Foreskin fibroblast (primary cell): ENCODE measurements at places on chromosomes 13 and 19.
A peak's percentile ranks its signal among the peaks of the same experiment; 100 is the strongest.

DNA sequence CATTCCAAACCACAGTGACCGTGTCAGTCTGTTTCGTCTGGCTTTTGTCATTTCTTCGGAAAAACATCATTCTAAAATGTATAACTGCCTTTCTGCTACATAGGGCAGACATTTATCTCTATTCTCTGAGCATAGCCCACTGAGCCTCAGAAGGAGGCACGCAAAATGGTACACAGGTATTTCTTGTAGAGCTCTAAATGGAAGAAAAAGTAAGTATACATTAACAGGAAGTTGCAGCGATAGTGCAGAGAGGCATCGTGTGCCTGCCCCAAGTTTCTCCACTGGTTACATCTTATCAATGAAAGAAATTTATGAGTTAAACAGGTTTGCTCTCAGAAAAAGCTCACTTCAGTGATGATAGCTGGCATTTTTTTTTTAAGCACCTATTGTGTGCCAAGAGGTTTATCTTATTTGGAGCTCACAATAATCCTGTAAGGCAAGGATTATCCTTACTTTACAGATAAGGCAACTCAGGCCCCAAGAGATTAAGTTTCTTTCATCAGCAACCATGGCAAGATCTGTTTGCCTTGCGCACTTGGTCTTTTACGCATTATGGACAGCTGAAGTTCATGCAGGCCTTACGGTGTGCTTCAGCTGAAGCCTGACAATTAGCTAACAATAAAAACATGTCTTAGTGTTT, 1.2 kb upstream of the RCBTB2 start:
- no peak for DNase-seq

GRCh38 chr13:59776924-59777690, 386.6 kb downstream of the DIAPH3 start:
- peak; percentile 88 for DNase-seq

GRCh38 chr19:38664503-38665211, 17.2 kb downstream of the ACTN4 start:
- no peak for DNase-seq

DNA sequence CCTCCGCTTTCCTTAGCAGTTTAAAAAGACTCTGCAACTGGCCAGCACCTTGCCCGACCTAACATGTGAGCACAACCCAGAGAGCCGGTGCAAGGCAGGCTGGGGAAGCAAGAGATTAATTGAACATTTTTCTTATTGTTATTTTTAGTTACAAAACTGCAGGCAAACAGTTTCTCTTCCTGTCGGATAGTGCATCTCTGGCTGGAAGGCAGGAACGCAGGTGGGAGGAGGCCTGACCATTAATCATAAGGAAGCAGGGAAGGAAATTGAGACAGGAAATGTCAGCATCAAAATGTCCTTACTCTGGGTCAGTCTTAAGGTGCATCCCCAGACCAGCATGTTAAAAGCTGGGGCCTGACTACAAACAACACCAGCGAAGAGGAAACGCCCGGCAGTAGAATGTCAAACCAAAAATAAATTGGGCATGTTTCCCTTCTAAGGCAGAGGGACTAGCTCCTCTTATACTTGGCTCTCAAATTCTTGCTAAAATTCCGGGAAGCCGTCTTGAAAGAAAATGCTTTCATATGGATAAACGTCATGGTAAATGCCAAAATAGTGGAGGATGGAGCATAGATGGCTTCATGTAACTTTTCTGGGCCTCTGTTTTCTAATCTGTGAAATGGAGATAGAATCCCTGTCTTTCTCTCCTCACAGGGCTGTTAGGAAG, 226.8 kb downstream of the RAP2A start:
- DNase-seq = no peak

DNA sequence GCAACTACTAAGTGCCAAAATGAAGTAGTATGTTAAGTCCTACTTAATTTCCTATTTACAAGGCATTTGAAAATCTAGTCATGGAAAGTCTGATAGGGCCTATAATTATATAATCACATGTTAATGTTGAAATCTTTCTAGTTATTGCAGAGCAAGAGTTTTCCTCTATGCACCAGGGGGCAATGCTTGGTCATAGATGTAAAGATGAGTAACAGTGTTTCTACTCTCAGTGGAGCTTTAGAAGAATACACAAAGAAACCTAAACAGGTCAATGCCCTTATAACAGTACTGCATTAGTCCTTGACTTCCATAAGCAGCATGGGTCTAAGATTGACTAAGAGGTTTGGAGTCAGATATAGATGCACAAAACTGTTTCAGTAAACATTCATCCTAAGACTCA, 218.7 kb downstream of the KCTD12 start:
- peak; percentile 82 for DNase-seq

DNA sequence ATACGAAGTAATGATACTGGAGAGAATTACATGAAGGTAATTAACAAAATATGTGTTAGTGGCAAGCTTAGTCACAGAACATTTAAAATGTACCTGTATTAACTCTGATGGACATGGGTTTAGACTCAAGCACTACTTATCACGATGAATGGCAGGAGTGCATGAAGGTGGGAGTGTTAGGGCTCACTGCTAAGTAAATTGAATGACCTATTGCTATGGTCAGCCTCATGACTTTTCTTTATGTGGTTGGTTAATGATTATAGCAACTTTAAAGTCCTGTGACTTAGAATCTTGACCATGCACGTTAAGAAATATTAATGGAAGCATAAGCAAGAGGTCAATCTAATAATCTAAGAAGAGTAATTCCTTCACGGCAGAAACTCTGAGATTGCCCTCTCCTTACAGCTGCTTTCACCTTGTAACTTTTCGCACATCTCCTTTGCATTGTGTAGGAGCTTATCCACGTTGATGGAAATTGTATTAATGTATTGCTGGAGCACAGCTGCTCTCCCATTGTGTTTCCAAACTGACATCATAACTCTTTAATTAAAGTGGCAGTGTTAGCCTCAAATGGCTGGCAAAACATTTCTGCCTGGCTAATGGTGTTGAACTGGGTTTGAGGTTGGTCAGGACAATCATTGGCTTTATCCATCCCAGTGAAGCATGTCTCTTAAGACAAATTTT, 114.5 kb downstream of the RXFP2 start:
- no peak for DNase-seq

- no peak for DNase-seq
Observed at GRCh38 chr19:6875218-6875617, 12.2 kb upstream of the ADGRE1 start.

DNA sequence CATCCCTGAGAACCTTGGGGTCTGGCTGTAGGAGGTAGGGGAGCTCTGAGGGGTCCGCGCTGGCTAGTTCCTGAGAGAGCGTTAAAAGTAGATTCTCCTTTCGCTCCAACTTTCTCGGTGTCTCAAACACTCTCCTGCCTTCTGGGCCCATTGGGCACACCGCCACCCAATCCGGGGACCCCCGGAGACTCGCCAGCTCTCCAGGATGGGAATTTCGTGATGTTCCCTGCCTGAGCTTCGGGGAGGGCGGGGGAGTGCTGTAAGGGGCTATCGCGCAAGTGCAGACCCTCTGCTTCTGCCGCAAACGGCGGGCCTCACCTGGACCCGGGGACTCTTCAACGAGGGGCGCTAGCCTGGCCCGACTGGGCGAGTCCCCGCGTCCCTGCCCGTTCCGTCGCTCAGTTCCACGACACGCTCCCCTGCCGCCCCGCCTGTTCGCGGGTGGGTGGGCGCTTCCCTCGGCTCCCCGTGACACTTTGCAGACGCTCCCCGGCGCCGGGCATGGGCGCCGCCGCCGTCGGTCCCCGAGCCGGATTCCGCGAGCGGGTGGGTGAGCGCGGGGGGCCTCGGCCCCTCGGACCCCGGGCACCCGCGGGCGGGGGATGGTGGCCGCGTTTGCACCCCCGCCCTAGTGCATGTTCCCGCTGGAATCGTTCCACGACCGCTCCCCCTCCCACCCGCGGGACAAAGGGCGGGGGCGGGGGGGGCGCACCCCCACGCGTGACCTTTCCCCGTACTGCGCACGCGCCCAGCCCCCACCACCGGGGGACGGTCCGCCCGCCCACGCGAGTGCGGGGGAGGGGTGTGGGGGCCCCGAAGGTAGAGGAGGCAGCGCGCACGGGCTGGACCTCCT, at the start of gene CCDC106:
CCDC106 (plus strand) TSS at position 481 of the 853 bp plus-strand sequence. CDS start 835 bp downstream, outside the sequence.
- peak; percentile 89 for DNase-seq

GRCh38 chr13:107715496-107715895, 499.8 kb downstream of the LIG4 start:
- DNase-seq = no peak

GRCh38 chr13:45811891-45812694, 39.5 kb downstream of the SIAH3 start:
- no peak for DNase-seq

DNA sequence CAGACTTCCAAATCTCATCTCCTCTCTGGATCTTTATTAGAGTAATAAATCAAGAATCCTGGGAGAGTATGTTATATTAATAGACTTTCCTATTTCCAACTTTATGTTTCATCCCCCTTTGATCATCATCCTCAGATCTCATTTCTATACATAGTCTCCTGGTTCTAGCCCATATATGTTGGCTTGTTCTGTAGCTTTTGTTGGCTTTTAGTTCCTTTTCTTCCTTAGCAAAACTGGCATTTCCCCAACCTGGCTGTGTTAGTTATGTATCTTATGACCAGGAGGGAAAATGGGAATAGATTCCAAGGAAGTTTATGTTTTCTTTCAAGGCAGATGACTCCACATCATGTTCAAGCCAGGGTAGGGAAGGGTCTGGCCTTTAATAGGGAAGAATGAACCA, 2464.5 kb downstream of the PCDH9 start:
- DNase-seq = no peak

DNA sequence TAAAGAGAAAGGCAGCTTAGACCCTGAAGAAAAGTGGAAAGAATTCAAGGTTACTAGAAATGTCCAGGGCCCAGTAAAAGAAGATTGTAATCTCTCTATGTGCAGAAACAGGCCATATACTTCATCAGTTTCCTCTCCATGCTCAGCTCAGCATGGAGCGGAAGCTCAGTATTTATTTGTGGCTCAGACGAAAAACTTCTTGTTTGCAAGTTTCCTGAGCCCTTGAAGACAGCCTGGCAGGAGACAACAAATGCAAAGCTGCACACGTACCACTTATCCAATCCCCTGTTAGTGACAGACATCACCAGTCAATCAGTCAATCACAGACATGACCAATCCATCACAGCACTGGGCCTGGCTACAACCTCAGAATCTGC, 8.1 kb upstream of the KLF2 start:
- DNase-seq = no peak

GRCh38 chr13:79571147-79571546, 90.2 kb downstream of the NDFIP2 start:
- DNase-seq = no peak

DNA sequence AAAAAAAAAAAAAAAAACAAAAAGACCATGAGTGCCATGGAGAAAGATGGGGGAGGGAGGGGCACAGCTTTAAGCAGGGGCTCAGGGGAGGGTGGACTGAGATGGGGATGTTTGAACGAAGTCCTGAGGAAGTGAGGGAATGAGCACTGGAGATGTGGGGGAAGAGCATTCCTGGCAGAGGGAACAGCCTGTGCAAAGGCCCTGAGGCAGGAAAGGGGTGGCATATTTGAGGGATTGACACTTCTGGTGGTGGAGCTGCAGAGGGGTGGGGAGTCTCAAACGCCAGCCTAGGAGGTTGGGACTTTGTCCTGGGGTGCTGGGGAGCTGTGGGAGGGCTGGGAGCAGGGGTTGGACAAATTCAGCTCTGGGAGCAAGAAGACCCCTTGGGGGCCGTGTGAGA, 29.2 kb downstream of the MYH14 start:
- no peak for DNase-seq

DNA sequence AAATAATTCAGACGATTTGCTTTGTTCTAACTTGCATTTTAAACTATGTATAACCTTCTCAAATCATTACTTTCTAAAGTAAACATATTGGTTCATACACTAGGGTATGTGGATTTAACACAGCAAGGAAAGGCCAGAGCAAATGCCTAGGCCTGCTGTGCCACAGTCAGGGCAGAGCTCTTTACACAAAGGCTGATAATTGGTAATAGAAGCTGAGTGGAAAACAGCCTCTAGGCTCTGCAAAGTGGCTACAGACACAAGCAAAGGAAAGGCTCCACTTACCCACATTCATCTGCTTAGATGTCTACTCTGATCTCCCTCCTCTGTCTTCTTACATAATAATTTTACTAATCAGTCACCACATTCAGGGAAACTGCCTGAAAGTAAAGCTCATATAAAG, 382.9 kb downstream of the OLFM4 start:
- DNase-seq = no peak

DNA sequence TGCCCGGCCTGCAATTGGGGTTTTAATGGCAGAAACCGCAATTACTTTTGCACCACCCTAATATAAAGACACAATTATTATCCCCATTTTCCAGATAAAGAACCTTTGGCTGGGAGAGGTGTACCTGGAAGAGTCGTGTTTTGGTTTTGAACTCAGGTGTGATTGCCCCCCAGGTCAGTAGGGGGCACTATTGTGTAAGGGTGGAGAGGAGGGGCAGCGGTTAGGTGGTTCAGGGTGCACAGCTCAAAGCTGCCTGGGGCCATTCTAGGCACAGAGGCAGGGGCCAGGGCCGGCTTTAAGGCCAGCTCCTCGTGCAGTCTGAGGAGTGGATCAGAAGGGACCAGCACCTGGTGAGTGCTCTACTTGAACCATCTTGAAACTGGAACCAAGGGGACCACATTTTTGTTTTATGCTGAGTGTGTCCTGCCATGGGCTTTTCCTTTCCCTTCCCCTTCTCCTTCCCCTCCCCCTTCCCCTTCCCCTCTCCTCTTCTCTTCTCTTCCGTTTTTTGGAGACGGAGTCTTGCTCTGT, 5.8 kb upstream of the FCGRT start:
- DNase-seq = peak; percentile 29

DNA sequence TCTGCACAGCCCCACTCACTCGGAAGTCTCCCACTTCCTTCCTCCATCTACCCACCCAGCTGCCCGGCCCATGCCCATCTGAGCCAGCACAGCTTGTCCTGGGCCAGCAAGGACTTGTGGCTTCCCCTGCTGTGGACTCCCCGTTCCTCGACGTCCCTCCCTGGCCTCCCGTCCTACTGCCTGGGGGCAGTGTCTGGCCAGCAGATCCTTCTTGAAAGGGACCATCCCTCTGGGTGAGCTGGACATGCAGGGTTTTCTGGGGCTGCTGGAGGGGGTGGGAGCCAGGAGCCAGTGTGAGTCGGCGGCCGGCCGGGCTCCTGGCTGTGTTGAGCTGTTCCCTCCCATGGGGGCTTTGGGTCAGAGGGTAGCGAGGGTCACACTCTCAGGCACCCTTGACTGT, 26.7 kb downstream of the CRTC1 start:
- no peak for DNase-seq

- DNase-seq = peak; percentile 42
Observed at GRCh38 chr13:26971990-26972887, 199.4 kb downstream of the USP12 start.

DNA sequence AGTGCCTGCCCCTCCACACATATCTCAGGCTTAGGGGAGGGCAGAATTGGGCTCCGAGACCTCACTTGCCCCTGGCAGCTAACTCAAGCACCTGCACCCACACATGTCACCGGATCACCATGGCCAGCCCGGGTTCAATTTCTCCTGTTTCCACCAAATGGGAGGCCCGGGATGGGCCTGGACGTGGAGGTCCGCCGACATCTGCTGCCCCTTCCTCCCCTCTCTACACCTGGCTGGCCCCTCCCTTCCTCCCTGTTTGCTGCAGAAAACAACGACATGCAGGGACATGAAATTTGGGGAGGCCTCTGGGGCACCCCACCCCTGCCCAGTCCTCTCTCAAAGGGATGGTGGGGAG, 1.3 kb downstream of the PRKD2 start:
- DNase-seq = no peak
